ENCODE measurements at places on chromosomes 11 and 22.

DNA sequence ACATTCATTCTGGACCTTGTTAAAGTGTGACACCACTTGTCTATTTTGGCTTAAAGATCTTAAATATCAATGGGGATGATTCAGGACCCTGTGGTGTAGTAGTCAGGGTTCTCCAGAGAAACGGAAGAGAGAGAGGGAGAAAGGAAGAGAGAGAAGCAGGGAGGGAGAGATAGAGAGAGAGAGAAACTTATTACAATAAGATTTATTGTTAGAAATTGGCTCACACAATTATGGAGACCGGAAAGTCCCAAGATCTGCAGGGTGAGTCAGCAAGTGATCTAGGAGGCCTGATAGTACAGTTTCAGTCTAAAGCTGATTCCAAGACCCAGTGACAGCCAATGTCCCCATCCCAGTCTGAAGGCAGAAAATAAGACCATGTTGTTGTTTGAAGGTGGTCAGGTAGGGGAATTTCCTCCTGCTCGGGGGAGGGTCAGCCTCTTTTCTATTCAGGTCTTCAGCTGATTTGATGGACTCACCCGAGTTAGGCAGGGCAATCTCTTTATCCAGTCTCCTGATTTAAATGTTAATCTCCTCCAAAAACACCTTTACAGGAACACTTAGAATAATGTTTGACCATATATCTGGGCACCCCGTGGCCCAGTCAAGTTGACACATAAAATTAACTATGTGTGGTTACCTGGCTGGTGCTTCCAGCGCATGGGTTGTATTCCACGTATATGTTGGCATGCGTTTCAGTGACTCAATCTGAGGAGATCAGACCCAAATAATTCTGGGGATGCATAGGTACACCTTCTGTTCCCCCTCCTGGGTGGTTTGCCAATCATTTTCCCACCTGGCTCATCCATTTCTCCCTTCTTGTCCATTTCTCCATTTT lies 1350.5 kb downstream of the TBC1D22A start:
- no peak for DNase-seq

GRCh38 chr11:82979824-82980223 lies 78.3 kb downstream of the DDIAS start:
- no peak for DNase-seq

DNA sequence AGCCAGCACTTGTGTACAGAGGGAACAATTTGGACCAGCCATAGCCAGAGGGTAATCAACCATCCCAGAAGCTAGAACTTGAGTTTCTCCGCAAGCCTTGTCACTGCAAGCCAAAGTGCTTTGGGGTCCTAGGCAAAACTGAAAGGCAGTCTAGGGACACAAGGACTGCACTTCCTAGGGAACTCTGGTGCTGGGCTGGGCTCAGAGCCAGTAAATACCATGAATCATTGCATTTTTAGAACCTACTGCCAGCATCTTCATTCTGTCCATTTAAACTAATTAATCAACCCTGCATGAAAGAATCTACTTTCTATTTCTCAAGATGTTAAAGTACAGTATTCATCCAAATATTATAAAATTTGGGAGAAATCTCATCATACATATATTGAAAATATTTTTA lies 20.0 kb downstream of the PATE3 start:
- no peak for DNase-seq

DNA sequence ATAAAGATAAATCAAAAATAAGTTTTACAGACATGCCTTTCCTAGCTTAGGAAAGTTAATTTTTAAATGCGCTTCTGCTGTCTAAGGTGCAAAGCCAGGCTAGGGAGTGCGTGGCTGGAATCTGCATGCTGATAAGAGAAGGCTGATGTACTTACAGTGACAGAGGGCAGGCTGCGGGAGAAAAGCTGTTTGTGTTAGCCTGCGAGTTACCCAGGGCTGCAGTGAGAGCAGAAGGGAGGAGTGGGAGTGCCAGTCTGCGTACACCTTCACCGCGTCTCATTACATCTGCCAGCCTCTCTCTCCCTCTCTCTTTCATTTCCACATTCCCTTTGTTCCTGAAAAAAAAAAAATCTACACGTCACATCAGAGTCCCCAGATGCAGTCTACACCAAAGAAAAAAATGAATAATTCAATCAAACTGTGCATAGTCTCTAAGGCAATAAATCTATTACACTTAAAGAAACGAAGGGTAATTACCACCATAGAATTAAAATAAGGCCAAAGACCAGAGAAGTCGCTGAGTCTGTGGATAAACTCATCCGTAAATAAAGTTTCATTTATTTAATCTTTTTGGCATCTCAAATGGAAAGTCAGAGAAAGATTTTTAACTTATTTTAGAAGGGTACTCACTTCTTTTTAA lies 126.4 kb upstream of the C11orf58 start:
- DNase-seq: no peak

GRCh38 chr11:84993386-84993785 lies 633.8 kb downstream of the DLG2 start:
- no peak for DNase-seq

DNA sequence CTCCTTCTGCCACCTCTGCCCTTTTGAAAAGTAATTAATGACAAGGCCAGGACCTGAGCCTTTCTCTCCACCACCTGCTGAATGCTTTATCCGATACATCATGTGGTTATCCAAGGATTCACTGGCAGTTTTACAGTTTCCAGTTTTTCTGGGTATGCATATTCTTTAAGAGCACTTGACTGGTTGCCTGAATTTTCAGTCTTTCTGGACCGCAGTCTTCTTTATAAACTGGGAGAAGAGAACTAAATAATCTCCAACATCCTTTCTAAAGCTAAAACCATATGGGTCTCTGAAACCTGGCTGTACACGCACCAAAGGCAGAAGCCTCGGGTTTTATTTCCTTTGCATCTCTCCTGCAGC lies 65.1 kb downstream of the BTG4 start:
- no peak for DNase-seq

- DNase-seq: no peak
These were observed 1083.6 kb downstream of the DLG2 start for GRCh38 chr11:84543367-84544159.

DNA sequence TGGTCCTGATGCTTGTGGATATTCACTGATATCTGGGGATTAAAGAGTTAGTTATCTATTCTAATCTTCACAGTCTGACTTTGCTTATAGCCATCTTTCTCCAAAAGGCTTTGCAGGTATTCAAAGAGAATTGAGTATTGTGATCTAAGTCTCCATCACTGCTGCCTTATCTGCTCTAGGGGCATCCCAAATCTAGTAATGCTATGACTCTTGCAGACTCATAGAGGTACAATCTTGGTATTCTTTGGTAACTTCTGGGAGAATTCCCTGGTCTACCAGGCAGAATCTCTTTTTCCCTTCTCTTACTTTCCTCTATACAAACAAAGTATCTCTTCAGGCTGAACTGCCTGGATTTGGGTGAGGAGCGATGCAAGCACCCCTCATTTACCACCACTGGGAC lies 746.3 kb downstream of the JRKL start:
- no peak for DNase-seq

DNA sequence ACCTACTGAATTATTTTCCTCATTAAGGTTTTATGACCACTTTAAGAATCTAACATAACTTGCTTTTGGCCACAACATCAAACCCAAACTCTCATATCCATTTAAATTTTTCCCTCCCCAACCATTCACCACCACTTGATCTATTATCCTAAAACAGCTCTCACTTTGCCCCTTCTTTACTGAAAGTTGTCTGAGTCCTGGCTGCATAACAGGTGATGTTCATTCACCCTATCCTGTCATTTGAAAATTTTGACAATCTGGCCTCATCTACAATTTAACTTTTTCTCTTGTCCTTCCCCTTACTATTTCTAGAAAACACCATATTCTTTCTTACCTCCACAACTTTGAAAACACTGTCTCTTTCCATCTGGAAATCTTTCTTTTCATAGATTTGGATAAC lies 89.3 kb downstream of the BDNF start:
- no peak for DNase-seq

DNA sequence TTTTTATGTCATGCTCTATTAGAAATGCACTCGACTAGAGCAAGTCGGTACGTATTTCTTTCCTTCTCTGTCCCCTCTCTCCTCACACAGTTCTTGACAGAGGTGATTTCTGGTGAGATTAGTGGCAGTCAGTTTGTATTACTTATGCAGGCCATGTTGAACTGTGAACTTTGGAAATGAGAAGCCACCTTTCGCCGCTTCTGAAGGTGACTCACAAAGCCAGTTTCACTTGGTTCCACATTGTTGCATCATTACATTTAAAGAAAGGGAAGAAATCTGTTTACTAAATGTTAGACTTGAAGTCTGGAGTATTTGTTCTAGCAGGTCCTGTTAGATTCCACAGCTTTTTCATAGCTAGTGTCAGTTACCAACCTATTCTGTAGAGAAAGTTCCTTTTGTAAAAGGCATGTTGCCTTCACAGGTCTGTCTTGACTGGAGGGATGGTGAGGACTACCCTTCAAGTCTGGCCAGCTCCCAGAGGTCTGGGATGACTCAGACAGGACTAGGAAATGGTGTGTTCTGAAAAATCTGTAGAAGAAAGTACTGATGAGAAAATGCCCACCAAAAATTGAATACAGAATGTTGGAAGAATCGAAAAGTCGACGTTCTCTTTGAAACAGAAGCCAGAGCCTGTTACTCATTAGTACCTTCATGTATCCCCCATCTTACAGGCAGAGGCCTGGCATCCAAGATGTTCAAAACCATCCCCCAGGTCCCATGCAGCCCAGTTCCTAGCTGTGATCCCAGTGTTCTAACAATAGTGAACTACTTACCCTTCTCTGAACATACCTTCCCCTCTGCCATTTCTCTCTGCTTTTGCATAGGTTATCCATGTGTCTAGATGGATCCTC lies 181.4 kb downstream of the DBX1 start:
- DNase-seq: no peak

GRCh38 chr11:127193950-127194349 lies 193.4 kb upstream of the KIRREL3 start:
- no peak for DNase-seq

DNA sequence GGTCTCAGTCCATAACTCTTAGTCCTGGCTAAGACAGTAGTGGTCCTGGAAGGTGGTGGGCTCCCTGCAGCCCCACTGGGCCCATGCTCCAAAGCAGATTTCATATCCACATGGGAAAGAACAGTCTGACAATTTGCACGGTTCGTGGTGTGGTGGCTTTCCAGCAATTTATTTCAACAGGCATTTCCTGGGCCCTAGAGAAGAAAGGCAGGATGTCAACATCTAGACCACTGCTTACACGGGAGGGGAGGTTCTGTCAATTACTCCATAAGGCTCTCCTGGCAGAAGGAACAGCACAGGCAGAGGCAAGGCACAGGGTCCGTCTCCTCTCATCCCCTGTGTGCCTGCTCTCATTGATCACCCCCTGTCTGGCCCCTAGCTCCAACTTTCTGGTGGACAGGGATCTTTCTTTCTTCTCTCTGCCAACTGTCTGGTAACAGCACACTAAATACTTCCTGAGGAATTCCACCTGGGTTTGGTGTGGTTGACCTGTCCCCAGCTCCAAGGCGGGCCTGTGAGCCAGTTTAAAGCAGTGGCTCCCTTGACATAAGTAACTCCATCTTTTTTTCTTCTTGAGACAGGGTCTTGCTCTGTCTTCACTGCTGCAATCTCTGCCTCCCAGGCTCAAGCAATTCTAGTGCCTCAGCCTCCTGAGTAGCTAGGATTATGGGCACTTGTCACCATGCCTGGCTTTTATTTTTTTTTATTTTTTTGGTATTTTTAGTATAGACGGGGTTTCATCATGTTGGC lies 5.1 kb upstream of the A4GALT start:
- no peak for DNase-seq

DNA sequence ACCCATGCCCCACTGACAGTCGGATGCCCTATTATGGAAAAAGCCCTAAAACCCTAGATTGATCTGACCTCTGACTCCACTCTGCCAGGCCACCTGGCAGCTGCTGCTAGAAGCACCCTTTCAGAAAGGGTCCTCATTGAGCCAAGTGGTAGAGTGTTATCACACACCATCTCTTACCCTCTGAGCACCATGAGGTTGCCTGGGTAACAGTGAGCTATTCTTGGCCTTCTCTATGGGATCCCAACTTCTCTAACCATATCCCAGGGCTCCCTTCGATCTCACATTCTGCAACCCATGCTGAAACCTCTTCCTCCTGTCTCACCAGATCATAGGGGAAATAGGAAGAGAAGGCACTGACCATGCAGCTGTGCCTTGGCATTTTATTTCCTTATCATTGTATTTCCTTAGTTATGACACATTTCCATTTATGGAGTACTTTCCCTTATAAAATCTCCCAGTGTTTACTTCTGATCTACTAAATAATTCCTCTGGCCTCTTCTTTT lies 52.7 kb downstream of the MPPED2 start:
- no peak for DNase-seq

- no peak for DNase-seq
These were observed 2.6 kb downstream of the CNTF start for GRCh38 chr11:58625086-58625485.

DNA sequence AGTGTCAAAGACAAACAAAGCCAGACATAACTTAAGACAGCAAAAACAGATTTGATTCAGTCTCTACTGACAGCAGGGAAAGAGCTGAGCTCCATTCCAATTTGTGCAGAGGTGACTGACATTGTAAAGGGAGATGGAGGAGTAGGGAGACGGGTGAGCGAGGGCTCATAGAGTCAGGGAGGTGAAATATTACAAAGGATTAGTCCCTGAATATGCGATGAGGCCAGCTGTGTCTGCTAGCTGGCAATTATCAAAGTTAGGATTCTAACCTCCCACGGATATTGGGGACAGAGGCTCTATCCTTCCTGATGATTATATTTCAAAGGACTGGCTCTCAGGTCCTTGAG lies 8.3 kb downstream of the PLAAT2 start:
- DNase-seq: no peak

- peak; percentile 86 for DNase-seq
These were observed 15.3 kb upstream of the MRTFA start for GRCh38 chr22:40651563-40652501.

DNA sequence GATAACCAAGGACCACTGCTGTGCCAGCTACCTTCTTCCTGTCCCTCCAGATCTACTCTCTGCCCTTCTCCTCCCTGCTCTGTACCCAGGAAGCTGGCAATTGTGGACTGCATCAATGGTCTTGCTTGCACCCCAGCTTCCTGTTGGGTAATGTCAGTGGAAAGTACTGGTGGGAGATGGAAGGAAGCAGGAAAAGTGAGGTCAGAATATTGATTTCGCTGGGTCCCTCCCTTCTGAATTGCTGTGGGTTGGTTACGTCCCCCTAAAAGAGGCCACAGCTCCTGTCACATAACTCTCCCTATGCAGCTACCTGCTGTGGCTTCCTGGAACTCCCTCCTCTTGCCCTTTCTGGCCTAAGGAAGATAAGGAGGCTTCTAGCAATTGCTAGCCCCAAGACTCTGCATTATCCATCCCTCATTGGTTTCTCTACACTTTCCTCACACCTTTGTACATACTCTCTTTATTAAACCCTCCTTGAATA lies 81.2 kb downstream of the RASSF10 start:
- DNase-seq: no peak
